ENCODE measurements at places on chromosomes 4 and X.
A peak's percentile ranks its signal among the peaks of the same experiment; 100 is the strongest.

DNA sequence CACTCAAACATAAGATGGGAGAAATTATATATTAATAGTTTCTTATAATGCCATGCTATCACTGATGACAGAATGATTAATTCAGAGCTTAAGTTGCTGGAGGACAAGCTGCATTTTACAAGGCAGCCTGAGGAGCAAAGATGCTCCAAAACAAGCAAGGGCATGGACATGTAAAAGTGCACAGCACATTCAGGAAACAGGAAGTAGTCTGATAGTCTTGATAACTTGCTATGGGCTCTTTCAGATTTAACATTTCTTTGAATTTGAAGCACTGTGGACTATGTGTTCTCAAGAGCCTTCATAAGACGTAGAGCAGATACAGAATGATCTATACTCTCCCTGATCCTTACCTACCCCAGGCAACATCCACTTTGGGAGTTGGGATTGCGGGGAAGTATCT, 50.0 kb downstream of the AMMECR1 start:
- no peak for DNase-seq

GRCh38 chr4:163042306-163042705, 124.4 kb downstream of the NAF1 start:
- no peak for DNase-seq

DNA sequence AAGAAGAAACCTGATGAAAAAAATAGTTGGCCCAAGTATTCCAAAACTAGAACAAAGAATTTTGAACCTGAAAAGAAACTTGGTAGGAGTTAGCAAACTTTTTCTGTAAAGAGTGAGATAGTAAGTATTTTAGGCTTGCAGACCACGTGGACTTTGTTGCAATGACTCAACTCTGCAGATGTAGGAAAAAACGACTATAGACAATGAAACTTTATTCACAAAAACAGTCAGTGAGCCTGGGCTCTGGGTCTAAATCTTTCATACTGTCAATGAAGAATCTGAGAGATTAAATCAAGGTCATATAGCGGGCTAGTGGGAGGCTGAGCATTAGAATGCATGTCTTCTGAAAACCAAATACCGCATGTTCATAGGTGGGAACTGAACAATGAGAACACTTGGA, 23.0 kb downstream of the SH3D19 start:
- no peak for DNase-seq

GRCh38 chrX:136147315-136147901, at the start of gene FHL1:
Gene FHL1, plus strand, starts transcription at chrX:136147533.
- DNase-seq = peak; percentile 57

DNA sequence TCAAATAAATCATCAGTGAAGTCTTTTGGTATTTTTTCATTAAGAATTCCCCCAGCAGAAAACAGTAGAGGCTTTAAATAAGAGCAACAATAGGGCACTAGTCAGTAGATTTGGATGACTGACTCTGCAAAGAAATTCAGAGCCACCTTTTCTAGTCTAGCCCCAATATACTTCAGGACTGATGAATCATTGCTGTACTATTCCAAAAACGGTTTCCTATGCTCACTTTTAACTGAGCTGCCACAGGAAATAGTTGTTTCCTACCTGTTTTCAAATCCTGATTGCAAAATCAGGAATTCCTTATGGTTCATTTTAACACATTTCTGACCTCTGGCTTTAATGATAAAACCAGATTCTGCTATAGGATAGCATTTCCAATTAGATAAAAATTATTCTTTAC, 171.6 kb downstream of the NR3C2 start:
- no peak for DNase-seq

GRCh38 chr4:125111323-125111722, 203.4 kb upstream of the FAT4 start:
- no peak for DNase-seq

DNA sequence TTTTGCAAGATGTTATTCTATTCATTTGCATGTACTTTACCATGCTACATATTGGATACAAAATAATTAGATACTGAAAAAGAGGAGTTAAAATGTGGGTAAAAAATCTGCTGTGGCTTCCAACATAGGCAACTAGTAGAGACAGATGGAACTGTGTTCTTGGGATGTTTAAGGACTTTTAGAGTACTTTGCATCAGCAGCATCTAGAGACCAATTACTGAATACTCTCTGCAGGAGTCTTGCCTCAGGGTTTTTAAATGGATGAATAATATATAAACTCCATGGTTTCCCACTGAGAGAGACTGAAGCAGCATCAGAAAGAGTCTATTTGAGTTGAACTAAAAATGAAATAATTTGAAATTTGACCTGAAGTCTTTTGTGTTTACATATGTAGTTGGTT, 676.7 kb downstream of the GALNTL6 start:
- no peak for DNase-seq

DNA sequence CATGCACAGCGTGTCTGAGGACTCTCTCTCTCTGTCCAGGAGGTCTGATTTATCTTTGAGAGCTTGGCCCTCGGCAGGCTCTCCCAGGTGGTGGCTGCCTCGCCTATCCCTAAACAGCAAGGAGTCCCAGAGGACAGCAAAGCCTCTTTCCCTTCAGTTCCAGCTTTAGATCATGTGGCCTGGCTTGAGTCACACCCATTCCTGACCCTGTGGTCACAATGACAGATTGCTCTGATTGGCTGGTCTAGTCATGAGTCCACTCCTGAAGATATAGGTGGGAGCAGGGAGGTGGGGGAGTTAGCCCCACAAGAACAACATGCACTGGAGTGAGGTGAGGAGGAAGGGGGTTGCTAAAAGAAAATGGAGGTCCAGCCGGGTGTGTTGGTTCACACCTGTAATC, 12.1 kb upstream of the PORCN start:
- DNase-seq = no peak

DNA sequence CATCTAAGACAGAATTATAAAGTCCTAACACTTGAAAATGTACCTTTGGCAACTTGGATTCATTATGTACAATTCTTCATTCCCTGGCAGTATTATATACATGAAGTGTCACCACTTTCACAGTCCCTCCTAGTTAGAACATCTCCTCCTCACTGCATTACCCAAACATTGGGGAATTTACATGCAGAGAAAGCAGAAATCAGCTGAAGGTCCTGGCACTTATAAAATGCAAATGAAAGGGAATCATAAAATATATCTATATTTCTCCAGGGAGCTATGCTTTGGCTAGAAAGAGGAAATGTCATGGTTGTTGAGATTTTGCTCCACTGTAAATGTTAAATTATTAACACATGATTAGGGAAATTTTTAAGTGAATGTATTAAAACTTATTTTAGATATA, 835.6 kb upstream of the SLIT2 start:
- DNase-seq = no peak

DNA sequence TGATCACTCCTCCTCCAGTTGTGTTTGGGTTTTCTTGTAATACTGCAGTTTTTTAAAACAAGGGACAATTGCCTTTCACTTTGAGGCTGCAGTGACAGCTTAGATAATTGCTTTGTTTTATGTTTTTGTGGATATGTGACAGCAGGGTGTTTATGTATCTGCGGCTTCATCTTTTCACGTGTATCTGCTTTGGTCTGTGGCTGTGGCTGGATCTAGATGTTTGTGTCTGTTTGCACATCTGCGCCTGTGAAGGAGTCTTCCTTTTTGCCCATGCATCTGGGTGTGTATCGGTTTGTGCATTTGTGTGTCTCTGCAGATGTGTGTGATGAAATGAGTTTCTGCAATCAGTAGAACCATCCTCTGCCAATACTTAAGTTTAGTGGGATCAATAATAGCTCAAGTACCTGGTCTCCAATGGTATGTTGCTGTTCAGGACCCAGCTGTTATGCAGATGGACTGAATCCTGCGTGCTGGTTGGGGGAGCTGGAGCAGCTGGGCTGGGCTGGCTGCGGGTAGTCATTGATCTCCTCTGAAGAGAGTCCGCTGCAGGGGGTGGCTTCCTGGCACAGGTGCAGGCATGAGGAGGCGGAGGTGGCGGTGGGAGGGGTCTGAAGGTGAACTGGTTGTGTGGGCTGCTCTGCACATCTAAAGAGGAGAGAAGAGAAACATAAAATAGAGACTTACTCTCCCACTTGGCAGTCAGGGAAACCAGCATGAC, 390.3 kb downstream of the SH2D1A start:
- no peak for DNase-seq

DNA sequence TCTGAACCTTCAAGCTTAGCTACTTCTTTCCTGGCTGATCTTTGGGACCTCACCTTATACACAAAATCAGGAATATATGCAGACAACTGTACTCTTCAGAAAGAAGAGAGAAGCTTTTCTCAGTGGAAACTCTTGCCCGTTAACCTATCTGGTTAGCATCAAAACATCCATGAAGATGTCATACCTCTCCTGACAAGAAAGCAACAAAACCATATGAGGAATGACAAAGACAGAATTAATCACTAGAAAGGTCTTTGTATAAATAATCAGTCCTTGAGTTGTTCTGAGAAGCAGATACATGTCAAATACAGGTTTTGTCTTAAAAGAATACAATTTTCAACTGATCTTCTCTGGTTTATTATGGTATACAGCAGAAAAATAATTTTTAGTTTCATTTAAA, 130.8 kb downstream of the FAT4 start:
- no peak for DNase-seq

DNA sequence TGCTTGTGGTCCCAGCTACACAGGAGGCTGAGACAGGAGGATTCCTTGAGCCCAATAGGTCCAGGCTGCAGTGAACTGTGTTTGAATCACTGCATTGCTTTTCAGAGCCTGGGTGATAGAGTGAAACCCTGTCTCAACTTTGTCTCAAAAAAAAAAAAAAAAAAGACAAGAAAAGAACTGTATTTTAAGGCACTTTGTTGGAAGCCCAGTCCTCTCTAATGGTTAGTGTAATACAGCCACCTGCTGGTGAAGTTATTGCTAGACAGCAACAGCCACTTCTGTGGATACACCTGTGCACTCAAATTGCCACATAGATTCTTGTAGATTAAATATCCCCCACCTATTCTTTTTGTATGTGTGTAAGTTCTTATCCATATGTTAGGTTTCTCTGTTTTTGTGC, 10.1 kb upstream of the FGG start:
- peak; percentile 51 for DNase-seq

DNA sequence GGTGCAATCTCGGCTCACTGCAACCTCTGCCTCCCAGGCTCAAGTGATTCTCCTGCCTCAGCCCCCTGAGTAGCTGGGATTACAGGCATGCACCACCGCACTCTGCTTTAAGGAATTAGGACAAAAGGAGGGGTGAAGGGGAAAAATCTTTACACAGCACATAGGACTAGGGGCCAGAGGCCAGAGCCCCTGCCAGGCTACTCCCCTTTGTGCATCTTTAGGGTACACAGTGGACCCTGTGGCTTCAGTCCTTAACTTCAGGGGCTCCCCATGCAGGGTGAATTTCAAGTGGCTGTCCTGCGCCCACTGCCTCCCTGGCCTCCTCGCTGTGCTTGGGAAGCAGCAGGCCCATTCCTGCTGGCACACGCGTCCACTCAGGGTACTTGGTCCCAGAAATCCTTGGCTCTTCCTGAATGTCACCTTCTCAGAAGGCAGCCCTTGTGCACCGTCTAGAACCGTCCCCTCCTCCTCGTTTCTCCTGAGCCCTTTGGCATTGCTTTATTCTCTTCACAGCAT, 138.9 kb upstream of the PSAPL1 start:
- DNase-seq = no peak

DNA sequence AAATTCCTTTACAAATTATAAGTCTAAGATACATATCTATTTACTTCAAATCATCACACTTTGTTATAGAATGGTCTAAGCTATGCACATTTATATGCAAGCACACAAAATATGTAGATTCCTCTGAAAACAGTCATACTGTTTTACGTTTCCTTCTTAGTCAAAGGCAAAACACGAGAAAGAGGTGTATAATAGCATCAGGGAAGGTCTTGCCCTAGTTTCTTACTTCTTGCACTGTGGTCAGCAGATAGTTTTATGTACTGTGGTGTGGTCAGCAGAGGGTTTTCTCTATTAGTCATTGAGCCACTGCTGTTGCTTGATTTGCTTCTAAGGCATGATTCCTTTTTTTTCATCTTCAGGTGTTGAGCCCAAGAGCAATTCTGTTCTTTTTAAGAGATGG, 117.7 kb downstream of the ADAM29 start:
- DNase-seq = no peak

All from cerebellar cortex (tissue), 1 donor.